Aorta (tissue), 5 donors: ENCODE measurements at places on chromosomes 12 and 14.
A peak's percentile ranks its signal among the peaks of the same experiment; 100 is the strongest.

DNA sequence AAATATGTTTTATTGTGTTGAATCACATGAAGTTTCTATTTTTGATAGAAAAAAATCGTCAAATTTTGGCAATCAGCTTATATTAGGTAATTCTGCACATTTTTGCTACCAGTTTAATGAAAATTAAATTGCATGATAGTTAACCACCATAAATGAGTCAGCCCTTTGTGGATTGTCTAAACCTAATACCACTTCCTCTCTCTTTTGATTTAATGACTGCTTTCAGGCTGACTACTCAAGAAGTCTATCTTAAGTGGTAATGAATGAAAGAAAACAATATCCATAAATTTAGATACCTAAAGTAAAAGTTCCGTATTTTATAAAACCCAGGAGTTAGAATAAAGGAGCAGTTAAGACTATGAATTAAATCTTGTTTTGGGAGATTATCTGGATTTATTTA lies 450.5 kb downstream of the TMEM117 start:
- no peak overlapping the region for H3K27ac ChIP-seq
- no peak overlapping the region for H3K4me3 ChIP-seq
- DNase-seq = no peak
- H3K4me1 ChIP-seq = no peaks in the 10 kb centered on the region
- no peaks in the 10 kb centered on the region for H3K36me3 ChIP-seq

DNA sequence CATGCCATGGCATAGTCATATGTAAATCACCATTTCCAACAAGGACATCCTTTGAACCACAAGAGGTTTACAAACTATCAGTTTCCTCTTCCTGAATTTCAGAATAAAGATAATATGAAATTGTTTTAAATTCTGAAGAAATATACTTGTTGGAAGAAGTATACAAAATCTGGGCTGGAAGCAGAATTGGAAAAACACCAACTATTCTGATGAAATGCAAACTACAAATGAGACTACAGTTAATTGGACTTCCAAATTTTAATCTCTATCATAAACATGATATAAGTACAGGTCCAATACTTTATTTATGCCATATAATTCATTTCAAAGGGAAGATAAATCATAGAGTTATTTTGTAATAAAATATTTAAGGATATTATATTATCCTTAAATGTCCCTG lies 80.1 kb downstream of the NOVA1 start:
- H3K4me1 ChIP-seq = no peaks in the 10 kb centered on the region
- H3K27me3 ChIP-seq = no peaks in the 10 kb centered on the region
- H3K36me3 ChIP-seq = no peaks in the 10 kb centered on the region
- DNase-seq = no peak
- H3K27ac ChIP-seq = no peak overlapping the region

GRCh38 chr14:105315941-105316576 lies 1.5 kb downstream of the PACS2 start:
- H3K4me3 ChIP-seq = no peak overlapping the region
- H3K27me3 ChIP-seq = no peaks in the 10 kb centered on the region
- no peak for DNase-seq
- no peaks in the 10 kb centered on the region for H3K4me1 ChIP-seq

GRCh38 chr12:39124768-39125167 lies 219.4 kb upstream of the CPNE8 start:
- no peak overlapping the region for H3K4me3 ChIP-seq
- H3K4me1 ChIP-seq = no peaks in the 10 kb centered on the region
- no peak overlapping the region for H3K27ac ChIP-seq
- no peaks in the 10 kb centered on the region for H3K36me3 ChIP-seq

DNA sequence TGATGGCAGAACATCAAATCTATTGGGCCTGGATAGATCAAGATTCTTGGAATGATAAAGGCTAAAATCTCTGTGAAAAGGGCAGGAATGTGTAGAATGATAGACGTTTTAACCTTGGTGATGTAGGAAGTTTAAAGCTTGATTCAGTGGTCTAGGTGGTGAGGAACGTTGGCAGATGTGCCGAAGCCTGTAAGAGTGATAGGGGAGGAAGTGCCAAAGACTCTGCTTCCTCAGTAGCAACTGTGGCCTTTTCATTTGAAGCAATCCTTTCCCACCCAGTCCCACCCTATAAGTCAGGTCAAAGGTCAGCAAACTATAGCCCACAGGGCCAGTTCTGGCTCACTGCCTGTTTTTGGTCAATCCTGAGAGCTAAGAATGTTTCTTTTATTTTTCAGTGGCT lies 62.2 kb downstream of the MBIP start:
- H3K4me1 ChIP-seq = no peaks in the 10 kb centered on the region
- H3K4me3 ChIP-seq = no peak overlapping the region
- H3K36me3 ChIP-seq = no peaks in the 10 kb centered on the region
- DNase-seq = no peak
- H3K27ac ChIP-seq = no peak overlapping the region
- no peaks in the 10 kb centered on the region for H3K27me3 ChIP-seq

DNA sequence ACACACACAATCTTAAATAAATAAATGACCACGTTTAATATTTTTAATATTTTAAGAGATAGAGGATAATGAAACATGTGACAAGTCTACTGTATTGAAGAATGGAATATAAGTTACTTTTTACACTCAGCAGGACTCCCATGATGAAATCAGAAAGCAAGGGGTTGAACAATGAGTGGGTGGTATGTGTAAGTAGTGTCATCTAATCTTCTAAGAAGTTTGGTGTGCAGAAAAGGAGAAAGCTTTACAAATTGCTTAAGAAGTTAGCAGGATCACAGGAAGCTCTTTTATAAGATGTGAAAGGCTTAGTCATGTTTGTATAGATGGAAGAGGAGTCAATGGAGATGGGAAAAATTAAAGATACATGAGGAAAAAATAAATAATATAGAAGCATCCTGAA lies 47.8 kb downstream of the SLC15A5 start:
- H3K36me3 ChIP-seq = no peaks in the 10 kb centered on the region
- H3K27ac ChIP-seq = no peak overlapping the region
- no peaks in the 10 kb centered on the region for H3K27me3 ChIP-seq

DNA sequence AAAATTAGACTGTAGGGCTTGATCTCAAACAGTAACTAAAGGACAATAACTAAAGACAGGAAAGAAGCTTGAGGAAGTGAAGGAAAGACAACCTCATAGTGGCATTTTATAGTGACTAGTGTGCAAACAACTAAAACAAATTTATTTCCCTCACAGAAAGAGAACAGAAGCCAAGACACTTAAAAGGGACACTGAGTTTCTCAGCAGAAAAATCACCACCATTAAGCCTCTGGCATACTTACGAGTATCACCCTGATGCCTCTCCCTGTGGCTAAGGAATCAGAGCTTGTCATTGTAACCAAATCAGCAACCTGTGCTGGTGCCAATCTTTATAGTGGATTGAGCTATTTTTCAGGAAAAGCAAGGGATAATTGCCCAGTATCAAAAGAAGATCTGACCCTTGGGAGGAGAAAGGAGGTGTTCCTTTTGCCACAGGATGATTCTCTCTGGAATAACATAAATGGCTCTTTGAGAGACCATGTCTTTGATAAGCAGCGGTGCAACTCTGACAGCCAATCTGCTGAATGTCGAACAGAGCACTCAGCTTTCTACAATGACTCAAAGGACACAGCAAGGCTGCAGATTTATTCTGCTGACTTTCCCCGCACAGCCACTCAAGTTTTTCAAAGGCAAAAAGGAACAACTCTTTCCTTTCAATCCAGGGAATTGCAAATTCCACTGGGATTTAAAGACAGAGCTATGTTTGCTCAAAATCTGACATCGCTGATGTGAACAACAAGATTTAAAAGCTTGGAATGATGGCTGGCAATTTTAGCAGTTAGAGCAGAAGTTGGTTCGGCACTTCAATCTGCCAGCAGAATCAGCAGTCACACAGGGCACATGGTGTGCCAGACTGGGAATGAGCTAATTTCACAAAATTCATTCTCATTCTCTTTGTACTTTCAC lies 34.6 kb downstream of the ATF7 start:
- peak overlapping the region; percentile 48 for H3K4me3 ChIP-seq
- peak overlapping the region; percentile 37 for H3K27ac ChIP-seq
- DNase-seq = no peak
- H3K4me1 ChIP-seq = peaks cover 5% of the 10 kb centered on the region

GRCh38 chr14:30295980-30296379 lies 263.0 kb upstream of the G2E3 start:
- no peak for DNase-seq
- peaks cover 2% of the 10 kb centered on the region for H3K4me1 ChIP-seq
- H3K4me3 ChIP-seq = no peak overlapping the region
- H3K27ac ChIP-seq = no peak overlapping the region
- H3K27me3 ChIP-seq = no peaks in the 10 kb centered on the region
- no peaks in the 10 kb centered on the region for H3K36me3 ChIP-seq
